SW 1271 (cell line): ENCODE measurements at places on chromosomes 7 and 10.

- peak; percentile 5 for DNase-seq
Measured at GRCh38 chr10:22086730-22087401, 83.3 kb upstream of the DNAJC1 start.

GRCh38 chr10:117345143-117345542 lies 30.1 kb downstream of the PDZD8 start:
- no peak for DNase-seq

DNA sequence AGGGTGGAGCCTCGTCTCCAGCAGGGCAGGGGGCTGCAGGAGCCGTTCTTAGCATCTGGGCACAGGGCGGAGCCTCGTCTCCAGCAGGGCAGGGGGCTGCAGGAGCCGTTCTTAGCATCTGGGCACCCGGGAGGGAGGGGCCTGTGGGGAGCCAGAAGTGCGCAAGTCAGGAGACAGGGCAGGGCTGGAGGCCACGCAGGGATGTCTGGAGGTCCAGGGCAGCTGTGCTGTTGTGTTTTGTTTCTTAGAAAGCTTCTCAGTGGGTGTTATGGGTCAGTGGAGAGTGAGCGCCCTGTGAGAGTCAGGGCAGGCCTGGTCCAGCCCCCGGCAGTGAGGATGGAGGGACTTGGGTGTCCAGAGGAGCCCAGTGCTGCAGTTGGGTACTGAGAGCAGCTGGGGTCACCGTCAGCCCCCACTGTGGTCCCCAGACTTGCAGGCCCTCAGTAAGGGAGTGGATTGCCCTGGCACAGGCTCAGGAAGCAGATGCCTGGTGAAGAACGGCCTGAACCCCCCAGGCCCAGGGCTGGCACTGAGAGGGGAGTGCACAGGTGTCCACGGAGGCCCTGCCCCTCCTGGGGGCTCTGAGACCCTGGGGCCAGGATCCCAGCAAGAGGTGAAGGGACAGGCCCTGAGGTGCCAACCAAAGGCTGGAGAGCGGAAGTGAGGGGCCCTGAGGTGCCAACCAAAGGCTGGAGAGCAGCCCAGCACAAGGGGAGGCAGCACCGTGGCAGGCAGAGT lies 29.8 kb downstream of the FAM20C start:
- no peak for DNase-seq

- DNase-seq: no peak
Measured at GRCh38 chr7:71835056-71835455, 577.1 kb downstream of the CALN1 start.

DNA sequence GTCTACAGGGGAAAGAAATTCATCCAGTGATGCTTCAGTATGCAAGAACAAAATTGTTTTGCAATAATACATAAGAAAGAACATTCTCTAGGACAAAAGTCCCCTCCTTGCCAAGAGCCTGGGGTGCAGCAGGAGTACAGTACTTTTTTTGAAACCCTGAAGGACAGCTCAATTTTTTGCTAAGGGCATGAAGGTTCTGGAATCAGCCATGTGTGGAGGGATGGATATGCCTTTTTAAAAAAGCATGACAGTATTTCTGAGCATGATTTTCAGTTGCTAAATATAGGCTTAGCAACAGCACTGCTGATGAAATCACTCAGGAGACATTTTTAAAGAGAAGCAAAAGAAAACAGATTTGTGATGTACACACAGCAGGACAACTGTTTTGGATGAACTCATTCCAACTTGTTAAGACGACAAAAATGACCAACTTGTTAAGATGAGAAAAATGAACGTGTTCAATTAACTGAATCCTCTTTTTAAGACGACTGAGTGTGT lies 39.3 kb downstream of the HBP1 start:
- no peak for DNase-seq

- DNase-seq: no peak
Measured at GRCh38 chr7:71706597-71706975, 574.6 kb downstream of the GALNT17 start.

GRCh38 chr7:98647326-98647725 lies 30.2 kb downstream of the NPTX2 start:
- DNase-seq: no peak

- DNase-seq: no peak
Measured at GRCh38 chr7:102469351-102469971, 4.7 kb downstream of the LRWD1 start.

GRCh38 chr7:158265743-158266080 lies 321.9 kb downstream of the PTPRN2 start:
- no peak for DNase-seq

DNA sequence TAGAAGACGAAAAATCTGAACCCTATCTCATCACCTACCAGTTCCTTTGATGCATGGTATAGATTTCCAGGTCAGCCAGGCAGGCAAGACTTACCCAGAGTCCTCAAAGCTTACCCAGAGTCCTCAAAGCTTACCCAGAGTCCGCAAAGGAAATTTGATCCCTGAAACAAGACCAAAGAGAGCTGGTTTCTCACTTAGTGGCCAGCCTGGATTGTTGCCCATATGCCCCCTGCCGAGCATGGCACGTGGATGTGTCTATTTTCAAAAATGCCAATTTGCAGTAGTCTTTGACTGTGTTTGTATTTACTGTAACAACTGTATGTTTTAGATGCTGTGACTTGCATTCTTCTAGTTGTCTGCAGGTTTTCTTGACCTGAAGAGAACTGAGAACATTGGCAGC lies 120.2 kb upstream of the STARD3NL start:
- DNase-seq: no peak

DNA sequence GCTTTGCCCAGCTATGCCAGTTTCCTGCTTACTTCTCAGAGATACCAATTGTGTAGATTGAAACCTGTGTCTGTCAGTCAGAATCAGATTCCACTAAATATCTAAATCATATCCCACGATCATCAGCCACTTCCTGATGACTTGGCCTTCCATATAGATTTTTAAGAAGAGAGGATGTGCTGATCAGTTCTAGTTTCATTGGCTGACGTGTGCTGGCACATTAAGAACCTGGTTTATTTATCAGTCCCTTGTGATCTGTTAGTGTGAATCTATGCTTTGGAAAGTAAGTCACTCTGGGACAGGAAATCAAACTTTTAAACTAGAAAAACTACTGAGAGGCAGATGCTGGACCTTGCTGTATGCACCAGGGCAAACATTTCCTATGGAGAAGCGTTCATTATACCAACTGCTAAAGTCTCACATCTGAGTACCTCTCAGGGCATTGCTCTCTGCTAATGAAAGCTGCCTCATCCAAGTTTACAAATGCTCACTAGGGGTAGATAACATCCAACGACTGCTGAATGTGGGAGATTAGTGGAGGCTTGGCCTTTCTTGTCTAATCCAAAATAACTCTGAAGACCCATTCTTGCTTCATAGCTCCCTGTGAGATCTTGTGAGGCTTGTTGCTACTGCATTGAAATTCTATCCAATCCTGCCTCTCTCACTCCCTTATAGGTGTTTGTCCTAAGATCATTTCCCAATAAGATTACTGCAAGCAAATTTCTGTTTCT lies 109.1 kb downstream of the ARL4A start:
- DNase-seq: no peak

- no peak for DNase-seq
Measured at GRCh38 chr10:118840071-118840775, 85.5 kb upstream of the CACUL1 start.

DNA sequence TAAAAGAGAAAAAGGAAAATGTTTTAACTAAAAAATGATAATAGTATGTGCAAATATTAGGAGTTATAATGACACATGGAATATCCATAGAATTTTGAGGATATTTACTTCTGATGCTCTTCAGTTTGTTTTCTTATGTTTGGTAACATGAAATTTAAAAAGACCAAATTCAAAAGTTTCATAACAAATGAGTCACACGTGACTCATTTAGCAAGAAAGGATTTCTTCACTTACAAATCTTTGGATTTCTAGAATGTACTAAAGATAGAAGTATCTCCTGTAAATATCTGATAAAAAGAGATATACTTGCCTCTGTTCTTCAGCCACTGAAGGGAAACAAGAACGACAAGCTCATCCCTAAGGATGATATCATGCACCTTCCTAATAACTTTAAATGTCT lies 774.5 kb upstream of the LRRTM3 start:
- DNase-seq: no peak

GRCh38 chr7:83849131-83849530 lies 200.2 kb upstream of the SEMA3E start:
- no peak for DNase-seq

DNA sequence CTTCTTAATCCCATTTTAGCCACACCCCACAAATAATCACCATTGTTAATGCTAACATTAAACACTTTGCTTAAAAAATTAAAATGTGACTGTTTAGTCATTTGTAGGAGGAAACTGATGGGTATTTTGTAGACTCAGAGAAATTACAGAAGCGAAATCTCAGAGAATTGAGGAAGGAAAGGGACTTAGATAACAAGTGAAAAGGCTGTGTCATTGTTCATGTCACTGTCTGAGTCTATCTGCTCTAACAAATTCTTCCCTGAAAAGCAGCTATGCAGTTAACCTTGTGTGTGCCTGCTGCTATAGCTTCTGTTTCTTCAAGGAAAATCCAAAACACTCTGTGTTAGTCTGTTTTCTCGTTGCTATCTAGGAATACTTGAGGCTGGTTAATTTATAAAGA lies 40.9 kb upstream of the PLXDC2 start:
- DNase-seq: no peak

DNA sequence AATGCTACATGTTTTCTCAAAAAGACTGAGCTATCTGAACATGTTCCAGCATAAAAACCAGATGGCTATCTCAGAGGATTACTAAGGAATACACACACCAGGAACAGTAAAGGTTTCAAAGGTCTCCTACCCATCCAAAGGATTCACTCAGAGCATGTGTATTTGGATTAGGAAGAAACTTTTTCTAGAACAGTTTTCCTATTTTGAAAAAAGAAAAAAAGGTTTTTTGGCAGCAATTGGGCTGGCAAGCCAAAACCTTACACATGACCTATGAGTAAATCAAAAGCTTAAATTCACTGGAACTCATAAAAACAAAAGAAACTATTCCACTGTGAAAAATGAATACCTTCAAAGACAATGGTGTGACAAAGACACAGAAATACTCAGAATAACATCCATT lies 9.6 kb downstream of the TPK1 start:
- no peak for DNase-seq

GRCh38 chr7:128192497-128193142 lies 48.5 kb upstream of the LEP start:
- no peak for DNase-seq

DNA sequence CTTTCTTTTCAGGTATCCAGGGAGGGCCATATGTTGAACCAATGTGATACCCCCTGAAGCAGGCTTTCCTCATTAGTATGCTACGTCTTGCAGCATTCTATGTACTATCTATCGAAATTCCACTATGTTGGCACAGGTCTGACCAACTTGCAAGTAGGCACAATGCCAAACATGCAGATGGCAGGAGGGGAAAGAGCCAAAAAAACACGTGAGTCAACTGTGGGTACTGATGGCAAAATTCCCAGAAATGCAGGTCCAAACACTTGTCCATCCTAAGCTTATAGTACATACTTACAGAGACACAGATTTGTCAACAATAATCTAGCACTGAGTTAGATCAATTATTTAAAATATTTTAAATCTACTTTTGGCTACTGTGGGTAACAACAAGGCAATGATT lies 394.9 kb downstream of the DGKB start:
- no peak for DNase-seq

GRCh38 chr10:52004342-52004949 lies 305.1 kb upstream of the CSTF2T start:
- DNase-seq: no peak

DNA sequence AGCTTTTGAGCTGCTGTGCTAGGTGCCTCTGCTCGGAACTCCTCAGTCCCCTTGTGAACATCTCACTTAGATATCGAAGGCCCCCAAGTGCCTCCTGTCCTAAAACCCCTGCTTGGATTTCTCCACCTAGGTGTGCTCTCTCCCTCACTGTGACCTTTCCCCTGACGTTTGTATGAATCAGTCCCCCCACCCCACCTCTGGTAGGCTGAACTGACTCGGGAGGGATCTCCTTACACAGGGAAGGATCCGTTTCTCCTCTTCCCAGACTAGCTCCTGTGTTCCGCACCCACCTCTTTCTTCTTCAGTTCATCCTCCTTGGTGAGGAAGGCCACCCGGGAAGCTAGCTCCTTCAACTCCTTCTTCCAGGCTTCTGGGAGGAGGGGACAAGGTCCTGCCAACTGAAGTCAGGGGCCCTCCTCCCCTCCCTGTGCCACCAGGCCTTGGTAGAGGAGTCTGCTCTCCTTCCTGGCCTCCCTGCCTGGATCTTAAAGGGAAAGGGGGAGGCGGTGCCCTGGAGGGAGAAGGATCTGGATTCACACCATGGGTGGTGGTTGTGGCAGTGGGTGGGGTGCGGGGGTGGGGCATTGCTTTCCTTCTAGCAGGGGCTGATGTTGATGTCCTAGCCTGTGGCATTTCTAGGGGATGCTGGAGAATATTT lies 6.8 kb downstream of the TBATA start:
- DNase-seq: no peak

- DNase-seq: peak; percentile 13
Measured at GRCh38 chr10:123380491-123381085, 226.4 kb downstream of the BUB3 start.

GRCh38 chr10:132879408-132880127 lies 62.8 kb downstream of the CFAP46 start:
- no peak for DNase-seq

DNA sequence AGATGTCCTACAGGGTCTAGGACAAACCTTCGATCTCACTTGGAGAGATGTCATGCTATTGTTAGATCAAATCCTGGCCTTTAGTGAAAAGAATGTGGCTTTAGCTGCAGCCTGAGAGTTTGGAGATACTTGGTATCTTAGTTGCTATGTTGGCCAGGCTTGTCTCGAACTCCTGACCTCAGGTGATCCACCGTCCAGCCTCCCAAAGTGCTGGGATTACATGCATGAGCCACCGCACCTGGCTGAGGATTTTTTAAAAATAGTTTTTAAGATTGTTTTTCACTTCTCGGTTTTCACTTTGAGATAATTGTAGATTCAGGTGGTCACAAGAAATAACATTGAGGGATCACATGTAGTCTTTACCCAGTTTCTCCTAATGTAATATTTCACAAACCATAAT lies 738.3 kb upstream of the POM121L12 start:
- DNase-seq: no peak

GRCh38 chr7:32206488-32206887 lies 136.3 kb upstream of the PDE1C start:
- no peak for DNase-seq

DNA sequence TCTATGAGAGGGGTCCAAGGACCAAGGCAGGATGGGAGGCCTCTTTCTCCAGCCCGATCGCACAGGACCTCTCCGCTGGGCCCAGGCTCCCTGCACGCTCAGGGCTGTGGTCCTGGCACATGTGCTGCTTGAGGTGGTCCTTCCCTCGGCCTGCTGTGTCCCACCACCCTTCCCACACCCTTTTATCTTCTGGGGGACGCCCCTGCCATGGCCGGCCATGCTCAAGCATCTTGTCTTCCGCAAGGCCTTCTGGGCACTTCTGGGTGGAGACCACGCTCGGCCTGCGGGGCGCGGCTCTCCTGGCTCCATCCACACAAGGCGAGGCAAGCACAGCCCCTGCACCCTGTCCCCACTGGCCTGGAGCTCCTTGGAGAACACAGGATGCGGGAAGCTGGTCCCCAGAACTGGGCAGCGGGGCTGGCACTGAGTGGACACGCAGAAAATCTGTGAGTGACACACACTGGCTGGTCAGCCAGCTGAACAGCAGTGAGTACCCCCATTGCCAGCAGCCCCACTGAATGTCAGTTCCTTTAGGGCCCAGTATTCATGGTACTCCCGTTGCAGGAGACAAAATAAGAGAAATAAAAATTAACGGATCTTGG lies 115.9 kb downstream of the TCERG1L start:
- DNase-seq: no peak
